ENCODE measurements at places on chromosomes 12 and 14.

DNA sequence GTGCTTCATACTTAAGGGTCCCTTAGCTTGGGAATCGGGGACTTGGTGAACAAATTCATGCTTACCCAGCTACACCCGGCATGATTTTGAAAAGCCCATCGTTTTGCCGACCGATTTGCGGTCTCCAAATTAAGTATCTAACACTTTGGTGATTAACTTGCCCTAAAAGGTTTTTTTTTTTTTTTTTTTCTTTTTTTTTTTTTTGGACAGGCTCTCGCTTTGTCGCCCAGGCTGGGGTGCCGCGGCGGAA, 843 bp upstream of the HSP90AA1 start:
- DNase-seq: no peak

GRCh38 chr12:49939307-49939706, 11.2 kb upstream of the AQP2 start:
- DNase-seq: no peak

DNA sequence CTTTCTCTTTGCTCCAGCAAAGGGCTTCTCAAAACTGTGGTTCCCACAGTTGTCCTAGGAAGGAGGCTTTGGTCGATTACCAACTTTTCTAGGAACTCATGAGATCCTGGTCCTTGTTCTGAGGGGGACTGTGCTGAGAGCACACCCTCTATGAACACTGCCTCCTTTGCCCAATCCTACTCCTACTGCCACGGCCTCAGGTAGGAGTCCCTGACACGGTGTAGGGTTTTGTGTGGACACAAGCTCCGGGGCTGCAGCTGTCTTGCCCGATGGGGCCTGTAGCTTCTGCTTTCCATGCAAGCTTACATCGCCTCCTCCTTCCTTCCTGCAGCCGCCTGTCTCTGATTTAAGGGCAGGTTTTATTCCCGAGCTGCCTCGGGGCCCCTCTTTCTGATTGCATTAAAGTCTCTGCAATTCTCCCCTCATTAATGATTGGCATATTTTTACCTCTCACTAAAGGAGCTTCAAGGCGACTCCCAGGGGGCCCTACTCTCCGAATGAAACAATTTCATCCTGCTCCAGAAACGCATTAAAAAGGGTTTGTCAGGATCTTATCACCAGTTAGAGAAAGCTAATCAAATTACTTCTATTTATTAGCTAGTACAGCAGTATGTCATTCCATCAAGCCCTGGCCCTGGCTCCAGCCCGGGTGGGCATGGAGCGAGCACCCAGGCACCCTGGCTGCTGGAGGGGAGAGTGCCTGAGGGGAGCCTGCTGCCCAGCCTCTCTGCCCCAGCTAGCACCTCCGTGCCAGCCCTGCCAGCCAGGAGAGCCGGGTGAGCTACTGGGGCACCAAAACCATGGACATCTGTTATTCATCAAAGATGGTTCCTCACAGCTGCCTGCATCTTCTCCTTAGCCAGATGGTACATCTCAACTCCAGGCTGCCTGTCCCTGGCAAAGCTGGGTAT, 38.0 kb upstream of the ESRRB start:
- DNase-seq: no peak

DNA sequence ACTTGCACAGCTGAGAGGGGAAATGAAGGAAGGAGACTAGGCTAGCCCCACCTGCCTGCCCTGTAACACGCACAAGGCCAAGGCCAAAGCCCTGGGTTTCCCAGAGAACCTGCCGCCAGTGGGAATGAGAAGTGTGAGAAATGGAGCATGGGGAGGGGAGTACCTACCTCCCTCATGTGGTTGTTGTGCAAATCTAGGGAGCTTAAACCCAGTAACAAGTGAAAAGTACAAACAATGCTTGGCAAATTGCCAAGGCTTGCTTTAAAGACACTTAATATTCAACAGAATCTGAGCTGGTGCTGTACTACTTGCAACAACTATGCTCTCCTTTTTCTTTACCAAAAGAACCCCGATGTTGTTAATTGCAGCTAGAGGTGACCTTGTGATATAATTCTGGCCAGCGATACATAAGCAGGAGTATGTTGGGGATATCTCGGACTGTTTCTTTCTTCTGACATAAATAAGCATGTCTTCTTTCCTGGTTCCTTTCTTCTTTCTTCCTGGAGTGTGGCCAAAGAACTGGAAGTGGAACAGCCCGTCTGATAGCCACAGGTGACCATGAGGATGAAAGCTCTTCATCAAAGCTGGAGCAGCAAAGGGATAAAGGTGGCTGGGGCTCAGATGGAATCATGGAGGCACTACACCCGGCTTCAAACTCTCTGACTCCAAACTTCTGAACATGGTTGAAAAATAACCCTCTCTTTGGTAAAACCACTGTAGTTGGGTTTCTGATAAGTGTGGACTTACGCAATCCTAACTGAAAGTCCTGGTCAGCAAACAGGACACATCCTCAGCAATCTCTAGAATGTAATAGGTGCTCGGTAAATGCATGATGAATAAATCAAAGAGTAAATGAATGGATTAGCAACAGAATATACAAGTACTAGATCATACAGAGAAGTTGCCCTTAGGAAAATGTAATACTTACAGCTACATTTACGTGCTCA, 207.9 kb downstream of the NUAK1 start:
- no peak for DNase-seq

DNA sequence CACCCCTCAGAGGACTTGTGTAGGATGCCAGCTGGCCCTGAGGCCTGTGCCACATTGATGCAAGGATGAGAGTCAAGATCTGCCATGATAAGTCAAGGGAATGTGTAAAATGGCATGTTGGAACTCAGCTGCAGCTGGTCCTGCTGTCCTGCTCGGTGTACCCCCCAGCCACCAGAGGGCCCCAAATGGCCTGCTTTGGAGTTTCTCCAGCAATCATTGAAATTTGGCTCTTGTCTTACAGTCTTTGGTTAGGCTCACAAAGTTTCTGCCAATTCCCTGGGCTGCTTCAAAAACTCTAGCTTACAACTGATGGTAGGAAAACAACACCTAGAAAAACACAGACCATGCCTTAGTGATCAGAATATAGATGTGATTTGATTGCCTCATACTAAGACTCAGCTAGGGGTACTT, 76.8 kb downstream of the HSD17B6 start:
- DNase-seq: no peak

DNA sequence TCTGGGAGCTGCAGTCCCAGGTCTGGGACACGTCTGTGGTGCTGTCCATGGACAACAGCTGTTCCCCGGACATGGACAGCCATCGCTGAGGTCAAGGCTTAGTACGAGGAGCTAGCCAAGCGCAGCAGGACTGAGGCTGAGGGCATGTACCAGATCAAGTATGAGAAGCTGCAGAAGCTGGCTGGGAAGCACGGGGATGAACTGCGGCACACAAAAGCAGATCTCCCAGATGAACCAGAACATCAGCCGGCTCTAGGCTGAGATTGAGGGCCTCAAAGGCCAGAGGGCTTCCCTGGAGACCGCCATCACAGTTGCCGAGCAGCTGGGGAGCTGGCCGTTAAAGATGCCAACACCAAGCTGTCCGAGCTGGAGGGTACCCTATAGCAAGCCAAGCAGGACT, 375.3 kb downstream of the SEC23A start:
- no peak for DNase-seq

DNA sequence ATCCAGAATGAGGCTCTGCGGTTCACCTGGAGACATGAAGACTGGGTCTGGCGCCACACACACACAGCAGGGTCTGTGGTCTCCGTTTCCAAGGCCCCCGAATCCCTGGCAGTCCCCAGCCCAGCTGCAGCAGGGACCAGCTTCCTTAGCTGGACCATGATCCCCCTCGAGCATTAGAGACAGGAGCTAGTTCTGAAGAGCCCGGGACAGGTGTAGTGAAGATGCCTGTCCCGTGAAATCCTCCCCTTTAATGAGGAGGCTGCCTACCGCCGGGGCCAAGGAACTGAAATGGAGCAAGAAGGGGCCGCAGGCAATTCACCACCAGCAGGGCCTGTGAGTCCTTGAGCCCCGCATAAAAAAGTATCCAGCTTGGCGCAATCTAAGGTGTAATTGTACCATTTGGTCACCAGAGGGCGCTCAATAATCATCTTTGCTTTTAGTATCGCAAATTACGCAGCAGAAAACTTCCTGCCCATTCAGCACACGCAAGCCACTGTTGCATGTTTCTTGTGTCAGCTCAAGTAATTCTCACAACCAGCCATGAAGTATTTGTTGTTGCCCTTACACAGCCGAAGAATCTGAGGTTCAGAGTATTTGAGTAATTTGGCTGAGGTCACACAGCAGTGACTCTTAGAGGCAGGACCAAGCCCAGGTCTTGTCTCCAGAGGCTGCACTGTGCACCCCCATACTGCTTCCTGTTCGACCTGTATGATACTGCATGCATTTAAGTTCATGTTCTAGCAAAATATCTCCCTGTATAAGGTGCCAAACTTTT, 54.3 kb upstream of the PPP2R5C start:
- peak; percentile 49 for DNase-seq

DNA sequence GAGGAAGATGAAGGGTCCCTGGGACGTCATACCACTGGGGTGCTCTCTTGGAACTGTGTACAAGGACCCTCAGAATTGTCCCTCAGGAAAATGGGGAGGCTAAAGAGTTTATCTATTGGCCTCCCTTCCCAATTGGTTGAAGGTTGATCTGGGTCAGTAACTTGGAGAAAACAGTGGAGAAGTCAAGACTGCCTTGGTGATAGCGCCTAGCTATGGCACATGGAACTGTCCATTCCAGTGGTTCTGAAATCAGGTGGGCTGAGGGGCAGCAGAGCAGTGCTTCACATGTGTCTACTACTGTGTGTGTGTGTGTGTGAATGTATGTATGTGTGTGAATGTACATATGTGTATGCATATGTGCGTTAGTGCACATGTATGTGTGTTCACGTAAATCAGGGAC, 316.1 kb downstream of the AACS start:
- no peak for DNase-seq
